ENCODE measurements at places on chromosomes 3 and 15. TPM values are rescaled to one million over a fixed set of nuclear protein-coding genes. Genes with fewer than 3 reads are reported as not detected.

DNA sequence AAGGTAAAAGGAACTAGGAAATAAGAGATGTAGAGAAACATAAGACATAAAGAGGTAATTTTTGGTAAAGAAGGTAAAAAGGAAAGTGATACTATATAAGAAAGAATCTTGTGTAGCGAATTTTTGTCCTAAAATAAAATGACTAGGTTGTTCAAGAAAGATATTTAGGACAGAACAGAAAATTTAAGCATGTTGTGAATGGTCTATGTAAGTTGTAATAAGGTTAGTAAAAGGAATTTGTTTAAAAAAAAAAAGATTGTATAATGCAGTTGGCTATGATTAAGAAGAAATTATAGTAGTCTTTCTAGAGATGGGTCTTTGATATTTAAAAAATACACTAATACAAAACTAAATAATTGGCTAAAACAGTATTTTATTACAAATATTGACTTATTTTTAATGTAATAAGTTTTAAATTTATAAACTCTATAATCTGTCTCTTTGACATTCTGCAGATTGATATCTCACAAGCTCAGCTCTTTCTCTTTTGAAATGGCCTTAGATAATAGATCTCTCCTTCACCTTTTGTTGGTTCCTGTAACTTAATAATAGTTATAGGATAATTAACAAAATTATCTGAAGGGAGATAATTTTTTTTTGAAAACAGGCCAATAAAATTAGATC lies 3.7 kb upstream of the SLC41A3 start:
- no peaks in the 10 kb centered on the region for H3K36me3 ChIP-seq
- no peak for DNase-seq
- no peak overlapping the region for H3K27ac ChIP-seq
- H3K4me1 ChIP-seq, result peaks cover 14% of the 10 kb centered on the region
- no peaks in the 10 kb centered on the region for H3K27me3 ChIP-seq

DNA sequence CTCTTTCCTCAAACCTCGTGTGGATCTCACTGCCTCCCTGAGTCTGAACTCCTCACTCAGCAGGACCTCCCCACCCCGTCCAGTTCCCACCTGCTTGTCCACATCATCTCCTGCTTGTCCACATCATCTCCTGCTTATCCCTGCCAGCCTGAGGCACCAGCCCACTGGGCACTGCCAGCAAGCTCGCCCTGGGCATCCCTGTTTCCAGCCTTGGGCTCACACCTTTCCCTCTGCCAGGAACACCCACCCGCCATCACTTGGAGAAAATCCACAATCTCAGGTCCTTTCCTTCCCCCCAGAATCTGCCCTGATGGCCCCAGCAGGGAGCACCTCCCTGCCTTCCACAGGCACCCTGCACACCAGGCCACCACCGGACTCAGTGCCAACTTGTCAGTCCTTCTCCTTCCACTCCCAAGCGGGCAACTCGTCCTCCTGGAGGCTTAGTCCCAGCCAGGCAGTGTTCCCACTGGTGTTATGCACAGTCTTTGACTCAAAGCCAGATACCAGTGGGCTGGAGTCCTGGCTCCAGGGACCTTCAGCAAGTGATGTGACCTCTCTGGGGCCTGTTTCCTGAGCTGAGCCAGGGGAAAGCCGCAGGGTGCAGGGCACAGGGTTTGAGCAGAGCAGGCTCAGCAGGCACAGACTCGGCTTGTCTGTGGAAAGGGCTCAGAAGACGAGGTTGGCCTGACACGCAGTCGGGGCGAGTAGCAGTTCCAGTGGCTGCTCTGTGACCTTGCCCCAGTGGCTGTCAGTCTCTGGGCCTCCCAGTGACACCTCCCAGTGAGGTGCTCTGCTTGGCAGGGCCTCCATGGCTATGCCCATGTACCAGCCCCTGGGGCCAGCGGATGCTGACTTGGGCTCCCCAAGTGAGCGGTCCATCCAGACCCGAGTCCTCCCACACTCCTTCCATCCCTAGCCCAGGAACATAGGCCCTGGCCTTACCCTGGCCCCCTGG lies 9.5 kb upstream of the MESP2 start:
- H3K4me1 ChIP-seq, result peaks cover 5% of the 10 kb centered on the region
- no peak for DNase-seq
- no peak overlapping the region for H3K4me3 ChIP-seq
- no peak overlapping the region for H3K27ac ChIP-seq

GRCh38 chr15:25616471-25616870 lies 177.6 kb upstream of the UBE3A start:
- H3K36me3 ChIP-seq, result no peaks in the 10 kb centered on the region
- no peak for DNase-seq
- no peak overlapping the region for H3K4me3 ChIP-seq
- no peaks in the 10 kb centered on the region for H3K27me3 ChIP-seq
- no peak overlapping the region for H3K27ac ChIP-seq
- no peaks in the 10 kb centered on the region for H3K4me1 ChIP-seq

DNA sequence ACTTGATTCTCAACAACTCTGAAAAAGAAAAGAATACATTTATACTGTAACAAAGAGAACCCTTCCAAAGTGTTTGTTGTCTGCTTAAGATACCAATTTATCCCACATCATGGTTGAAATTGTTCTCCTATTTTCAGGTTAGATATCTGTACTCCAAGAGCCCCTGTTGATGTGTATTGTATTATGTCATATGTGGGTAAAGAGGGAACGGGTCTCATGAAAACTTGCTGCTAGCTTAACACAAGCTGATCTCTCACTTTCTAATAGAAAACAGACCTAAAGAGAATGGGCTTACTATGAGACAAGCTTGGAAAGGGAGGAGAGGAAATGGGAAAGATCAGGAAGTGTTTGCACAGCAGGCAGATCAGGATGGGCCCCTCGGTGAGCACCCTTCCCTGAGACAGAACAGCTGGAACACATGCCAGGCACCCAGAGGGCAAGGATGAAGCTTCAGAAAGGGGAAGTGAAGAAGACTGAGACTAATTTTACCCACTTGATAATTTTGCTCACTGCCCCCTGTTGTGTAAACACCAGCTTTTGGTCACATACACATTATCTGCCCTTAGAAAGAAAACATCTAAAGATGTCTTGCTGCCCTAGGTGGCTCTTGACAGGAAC lies 747.9 kb upstream of the CCDC54 start:
- no peak overlapping the region for H3K27ac ChIP-seq
- DNase-seq, result no peak
- no peaks in the 10 kb centered on the region for H3K36me3 ChIP-seq
- H3K4me1 ChIP-seq, result no peaks in the 10 kb centered on the region

Gene CHRNA7
- 1.4 TPM for total RNA-seq

Gene GLDN
- 1.2 TPM for total RNA-seq
